ENCODE measurements at places on chromosomes 1 and 21.

- DNase-seq, result no peak
Measured at GRCh38 chr1:86052948-86053698, 103.4 kb downstream of the COL24A1 start.

- DNase-seq, result peak; percentile 37
Measured at GRCh38 chr1:108200687-108201051, 526 bp upstream of the SLC25A24 start.

DNA sequence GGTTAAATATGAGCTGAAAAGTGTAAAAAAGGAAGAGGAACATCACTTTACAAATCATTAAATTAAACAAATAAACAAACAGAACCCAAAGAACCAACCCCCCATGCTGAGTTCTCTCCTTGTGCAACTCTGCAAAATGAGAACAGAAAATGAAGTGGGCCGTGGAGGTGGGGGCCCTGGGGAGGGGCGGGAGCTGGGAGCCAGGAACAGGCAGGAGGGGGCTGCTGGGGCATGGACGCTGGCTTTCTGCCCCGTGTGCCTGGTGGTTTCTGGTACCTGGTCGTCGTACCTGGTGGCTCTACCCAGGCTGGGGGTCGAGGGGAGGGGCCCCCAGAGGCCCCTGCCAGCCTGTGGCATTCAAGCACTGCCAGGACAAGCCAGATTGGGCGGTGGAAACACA, 10.8 kb downstream of the GPR37L1 start:
- no peak for DNase-seq

GRCh38 chr1:39326836-39327235, 122.3 kb downstream of the MACF1 start:
- no peak for DNase-seq

GRCh38 chr1:102937401-102937800, 170.9 kb downstream of the COL11A1 start:
- DNase-seq, result no peak

- peak; percentile 39 for DNase-seq
Measured at GRCh38 chr1:8661185-8662110, 156.0 kb downstream of the RERE start.

DNA sequence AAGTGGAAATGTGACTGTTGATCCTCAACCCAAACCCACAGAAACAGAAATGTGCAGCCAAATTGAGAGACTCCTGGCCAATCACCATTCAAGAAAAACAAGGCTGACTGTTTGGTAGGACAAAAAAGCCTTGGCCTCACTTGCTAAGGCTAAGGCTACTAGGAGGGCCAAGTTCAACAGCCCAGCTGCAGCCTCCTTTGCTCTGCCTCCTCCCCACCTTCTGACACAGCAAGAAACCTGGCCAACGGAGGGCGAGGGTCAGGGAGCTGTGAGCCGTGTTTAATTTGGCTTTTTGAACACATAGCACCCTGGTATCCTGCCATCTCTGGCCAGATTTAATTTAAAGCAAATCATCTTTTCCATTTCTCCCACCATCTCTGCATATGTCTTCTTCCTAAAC, 165.8 kb upstream of the RAB4A start:
- DNase-seq, result no peak

DNA sequence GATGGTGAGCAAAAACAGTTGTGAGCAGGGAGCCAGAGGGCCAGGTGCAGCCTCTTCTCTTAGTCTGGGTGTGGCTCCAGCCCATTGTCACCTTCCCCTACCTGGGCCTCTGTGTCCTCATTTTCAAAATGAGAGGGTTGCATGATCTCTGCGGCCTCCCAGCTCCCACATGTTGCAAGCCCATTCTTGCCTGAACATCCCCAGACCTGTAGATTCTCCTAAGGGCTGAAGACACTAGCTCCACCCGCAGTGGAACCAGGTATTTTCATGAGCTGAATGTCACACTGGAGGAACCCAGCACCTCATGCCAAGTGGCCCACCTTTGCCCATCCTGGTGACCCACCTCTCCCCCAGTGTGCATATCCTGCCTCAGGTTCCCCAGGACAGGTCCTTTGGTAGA, 12.3 kb downstream of the IKBKE start:
- no peak for DNase-seq

GRCh38 chr21:45850181-45850580, 131.4 kb upstream of the COL6A1 start:
- no peak for DNase-seq

GRCh38 chr1:35454616-35455015, 102.6 kb downstream of the KIAA0319L start:
- no peak for DNase-seq

GRCh38 chr1:224587051-224587450, 29.1 kb upstream of the CNIH3 start:
- DNase-seq, result no peak
